Brain (organoid and tissue), 16 donors: ENCODE measurements at places on chromosomes 6 and 20. TPM values are rescaled to one million over a fixed set of nuclear protein-coding genes. Genes with fewer than 3 reads are reported as not detected.

DNA sequence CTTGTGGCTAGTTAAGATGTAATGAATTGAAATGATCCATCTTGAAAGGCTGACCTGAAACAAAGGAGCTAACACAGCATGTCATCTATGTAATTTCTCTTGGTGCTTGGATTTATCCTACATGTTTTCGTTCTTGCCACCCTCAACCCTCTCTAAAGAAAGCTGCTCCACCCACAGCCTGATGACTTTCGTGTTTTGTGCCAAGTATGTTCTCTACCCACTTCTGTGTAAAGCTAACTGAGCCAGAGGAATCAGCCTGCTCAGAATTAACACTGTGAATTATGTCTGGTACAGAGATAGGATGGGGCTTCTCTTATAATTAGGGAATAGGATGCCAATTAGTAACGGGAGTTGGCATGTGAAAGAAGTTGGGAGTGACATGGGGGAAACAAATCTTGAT is 67.9 kb upstream of the MLIP start:
- no peak for DNase-seq

- no peak for DNase-seq
Observed at GRCh38 chr6:52154381-52154780, 31.8 kb upstream of the IL17A start.

DNA sequence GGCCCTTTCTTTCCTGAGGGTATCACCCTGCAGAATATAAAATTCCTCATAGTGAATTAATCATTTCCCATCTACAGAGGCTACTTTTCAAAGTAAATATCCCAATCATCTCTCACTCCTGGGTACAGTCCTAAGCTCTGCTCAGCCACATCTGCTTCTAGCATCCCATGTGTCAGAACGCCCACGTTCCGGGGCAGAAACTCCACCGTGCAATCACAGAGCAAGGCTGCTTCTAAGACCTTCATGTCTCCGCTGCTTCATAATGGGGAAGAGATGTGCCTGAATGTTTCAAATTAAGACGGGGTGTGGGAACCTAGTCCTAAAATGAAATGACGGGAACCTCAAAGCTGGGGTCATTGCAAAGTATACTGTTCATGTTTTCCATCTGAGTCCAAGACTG is 208.8 kb upstream of the GMDS start:
- DNase-seq, result no peak

- DNase-seq, result no peak
Observed at GRCh38 chr20:24620937-24621519, 151.6 kb downstream of the SYNDIG1 start.

KHDRBS2 gene
- polyA plus RNA-seq, result 0.58 TPM

C6orf62 gene
- polyA plus RNA-seq, result 67.5 TPM
